Osteocyte (in vitro differentiated cells): ENCODE measurements at places on chromosomes 7 and 10. TPM values are rescaled to one million over a fixed set of nuclear protein-coding genes. Genes with fewer than 3 reads are reported as not detected.
A peak's percentile ranks its signal among the peaks of the same experiment; 100 is the strongest.

DNA sequence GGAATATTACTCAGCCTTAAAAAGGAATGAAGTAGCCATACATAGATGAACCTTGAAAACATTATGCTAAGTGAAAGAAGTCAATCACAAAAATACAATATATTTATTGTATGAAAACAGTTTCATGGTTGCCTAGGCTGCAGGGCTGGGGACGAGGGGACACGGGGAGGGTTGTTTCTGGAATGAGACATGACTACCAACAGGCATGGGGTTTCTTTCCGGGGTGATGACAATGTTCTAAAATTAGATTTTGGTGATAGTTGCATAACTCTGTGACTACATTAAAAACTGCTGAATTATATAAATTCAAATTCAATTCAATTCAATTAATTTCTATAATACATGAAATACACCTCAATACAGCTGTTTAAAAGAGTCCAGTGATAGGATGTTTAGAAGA, 88.0 kb downstream of the ARHGAP22 start:
- no peaks in the 10 kb centered on the region for H3K27me3 ChIP-seq
- H3K36me3 ChIP-seq, result no peaks in the 10 kb centered on the region
- no peak overlapping the region for H3K4me3 ChIP-seq
- H3K27ac ChIP-seq, result no peak overlapping the region
- DNase-seq, result no peak

DNA sequence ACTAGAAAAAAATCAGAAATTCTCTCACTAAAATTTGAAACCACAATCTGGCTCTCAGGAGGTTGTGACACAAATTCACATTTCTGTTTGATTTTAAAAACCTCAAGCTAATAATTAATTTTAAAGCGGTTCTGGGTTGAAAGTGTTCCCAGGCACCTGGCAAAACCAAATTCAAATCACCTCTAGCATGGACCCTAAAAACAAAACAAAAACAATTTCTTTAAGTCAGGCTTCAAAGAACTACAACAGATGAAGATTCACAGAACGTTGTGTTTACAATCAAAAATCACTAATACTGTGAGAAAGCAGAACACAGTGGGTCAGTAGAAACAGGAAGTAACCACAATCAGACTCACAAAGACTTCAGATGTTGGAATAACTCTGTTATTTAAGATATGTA, 7.2 kb upstream of the RELN start:
- H3K27me3 ChIP-seq, result peaks cover 25% of the 10 kb centered on the region
- H3K27ac ChIP-seq, result no peak overlapping the region
- H3K36me3 ChIP-seq, result no peaks in the 10 kb centered on the region
- no peak for DNase-seq

DNA sequence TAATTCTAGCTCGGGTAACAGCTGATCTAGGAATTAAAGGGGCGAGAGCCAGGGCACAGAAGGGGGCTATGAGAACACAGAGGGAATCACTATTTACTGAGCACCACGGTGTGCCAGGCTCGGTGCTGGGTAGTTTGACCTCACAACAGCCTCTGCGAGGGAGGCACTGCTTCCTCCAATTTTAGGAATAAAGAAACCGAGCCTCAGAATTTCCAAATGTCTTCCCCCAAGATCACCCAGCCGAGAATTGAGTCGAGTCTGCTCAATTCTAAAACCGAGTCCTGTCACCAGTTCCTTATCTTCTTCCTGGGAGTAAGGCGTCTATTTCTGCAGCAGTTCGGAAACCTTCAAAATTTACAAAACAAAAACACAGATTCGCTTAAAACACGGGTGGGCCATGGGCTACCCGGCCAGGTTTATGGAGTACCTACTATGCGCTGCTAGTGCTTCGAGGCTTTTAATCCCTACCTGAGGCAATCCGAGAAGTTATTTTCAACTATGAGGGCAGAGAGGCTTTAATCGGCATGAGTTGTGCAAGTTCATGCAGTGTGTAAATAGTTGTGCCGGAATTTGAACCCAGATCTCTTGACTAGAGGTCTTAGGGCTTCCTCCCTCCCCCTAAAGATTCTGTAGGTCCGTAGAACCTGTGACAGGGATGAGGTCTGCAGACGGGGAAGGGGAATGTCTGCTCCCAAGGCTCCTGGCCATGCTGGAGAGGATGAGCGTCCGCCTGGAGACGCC, 872 bp upstream of the HMX2 start:
- H3K27me3 ChIP-seq, result peaks cover 75% of the 10 kb centered on the region
- H3K27ac ChIP-seq, result no peak overlapping the region
- no peak overlapping the region for H3K4me3 ChIP-seq
- no peaks in the 10 kb centered on the region for H3K36me3 ChIP-seq

GRCh38 chr10:17473228-17473950, 19.0 kb upstream of the ST8SIA6 start:
- H3K4me1 ChIP-seq, result peaks cover 7% of the 10 kb centered on the region
- H3K4me3 ChIP-seq, result no peak overlapping the region
- H3K27ac ChIP-seq, result no peak overlapping the region
- peaks cover 14% of the 10 kb centered on the region for H3K27me3 ChIP-seq
- H3K36me3 ChIP-seq, result no peaks in the 10 kb centered on the region

DNA sequence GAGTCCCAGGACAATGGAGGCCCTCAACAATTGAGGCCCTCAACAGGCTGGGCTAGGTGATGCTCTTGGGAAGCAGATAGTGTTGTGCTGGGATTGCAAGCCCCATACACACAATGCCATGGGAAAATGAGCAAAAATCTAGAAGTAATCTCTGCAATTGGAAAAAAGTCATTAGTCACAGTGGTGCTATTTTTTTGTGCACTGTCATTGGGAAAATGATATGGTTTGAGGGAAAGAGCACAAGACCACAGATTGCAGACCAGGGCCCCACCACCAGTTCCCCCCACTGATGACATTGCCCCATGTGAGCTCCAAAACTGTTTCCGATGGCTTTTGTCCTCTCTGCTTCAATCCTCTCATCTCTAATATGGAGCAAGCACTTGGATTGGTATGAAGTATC, 1.9 kb downstream of the KCTD7 start:
- H3K27ac ChIP-seq, result no peak overlapping the region
- no peaks in the 10 kb centered on the region for H3K27me3 ChIP-seq
- H3K36me3 ChIP-seq, result peaks cover 12% of the 10 kb centered on the region

GRCh38 chr7:88218836-88219605, 817 bp downstream of the SRI start:
- peaks cover 4% of the 10 kb centered on the region for H3K36me3 ChIP-seq
- peak overlapping the region; percentile 84 for H3K27ac ChIP-seq
- no peak for DNase-seq
- peak overlapping the region; percentile 93 for H3K4me3 ChIP-seq

DNA sequence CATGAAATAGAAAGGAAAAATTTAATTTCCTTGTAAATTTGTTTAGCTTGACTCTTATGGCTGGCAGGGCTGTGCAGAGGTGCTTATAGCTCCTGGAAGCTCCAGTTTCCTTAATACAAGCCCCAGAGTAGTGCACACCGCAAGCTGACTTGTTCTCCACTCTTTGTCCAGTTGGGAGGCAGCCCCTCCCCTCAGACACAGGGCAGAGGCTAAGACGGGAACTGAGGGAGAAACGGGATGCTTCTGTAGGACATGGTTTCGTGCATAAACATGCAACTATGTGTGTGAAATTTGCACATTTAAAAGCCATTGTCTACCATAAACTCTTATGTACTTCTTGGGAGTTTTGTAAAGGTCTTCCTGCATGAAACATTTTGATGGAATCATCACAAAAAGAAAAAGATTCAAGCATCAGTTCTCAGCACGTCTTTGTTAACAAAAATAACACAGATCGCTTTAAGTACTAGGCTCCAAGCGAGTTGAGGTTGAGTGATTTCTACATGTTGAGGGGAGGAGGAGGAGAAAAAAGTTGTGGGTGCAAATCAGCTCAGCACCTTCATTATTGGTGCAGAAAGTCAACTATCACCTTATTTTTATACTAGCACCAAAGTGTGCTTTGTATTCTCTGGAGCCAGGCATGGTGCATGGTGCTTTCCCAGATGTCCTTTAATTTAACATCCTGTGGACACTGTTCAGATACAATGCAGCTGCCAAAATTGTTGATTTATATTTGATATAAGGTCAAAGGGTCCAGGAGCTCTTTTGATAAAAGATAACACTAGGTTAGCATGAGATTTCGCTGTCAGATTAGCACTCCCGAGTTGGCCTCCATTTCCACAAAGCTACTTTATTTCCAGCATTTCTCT, 124.5 kb downstream of the CHN2 start:
- no peaks in the 10 kb centered on the region for H3K36me3 ChIP-seq
- peaks cover 46% of the 10 kb centered on the region for H3K27me3 ChIP-seq
- peaks cover 6% of the 10 kb centered on the region for H3K4me1 ChIP-seq
- H3K4me3 ChIP-seq, result no peak overlapping the region
- DNase-seq, result no peak

DNA sequence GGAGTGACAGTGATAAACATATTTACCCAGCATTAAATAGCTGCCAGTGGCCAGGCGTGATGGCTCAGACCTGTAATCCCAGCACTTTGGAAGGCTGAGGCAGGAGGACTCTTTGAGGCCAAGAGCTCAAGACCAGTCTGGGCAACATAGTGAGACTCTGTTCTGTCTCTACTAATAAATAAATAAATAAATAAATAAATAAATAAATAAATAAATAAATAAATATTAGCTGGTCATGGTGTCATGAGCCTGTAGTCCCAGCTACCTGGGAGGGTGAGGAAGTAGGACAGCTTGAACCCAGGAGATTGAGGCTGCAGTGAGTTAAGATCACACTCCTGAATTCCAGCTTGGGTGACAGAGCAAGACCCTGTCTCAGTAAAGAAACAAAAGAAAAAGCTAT, 384.0 kb upstream of the ADARB2 start:
- H3K27ac ChIP-seq, result peak overlapping the region; percentile 12
- no peak overlapping the region for H3K4me3 ChIP-seq
- H3K27me3 ChIP-seq, result no peaks in the 10 kb centered on the region
- H3K4me1 ChIP-seq, result peaks cover 41% of the 10 kb centered on the region
- DNase-seq, result no peak

DNA sequence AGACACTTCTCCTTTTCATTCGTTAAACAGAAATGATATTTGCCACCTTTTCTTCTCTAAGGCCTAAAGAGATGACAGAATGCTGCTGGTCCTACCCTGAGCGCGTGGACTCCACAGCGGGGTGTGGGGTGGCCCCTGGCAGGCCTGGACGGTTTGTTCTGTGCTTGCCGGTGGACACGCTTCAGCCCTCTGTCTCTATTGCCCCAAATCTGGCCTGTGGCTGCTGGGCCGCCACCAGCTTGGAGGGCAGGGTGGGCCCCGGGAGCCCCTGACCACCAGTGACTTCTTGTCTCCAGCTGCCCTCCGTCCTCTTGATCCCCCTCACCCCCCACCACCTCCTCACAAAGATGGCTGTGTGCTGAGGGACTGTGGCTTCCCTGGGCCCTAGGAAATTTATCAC, 5.7 kb downstream of the CHST3 start:
- no peak overlapping the region for H3K4me3 ChIP-seq
- peak overlapping the region; percentile 68 for H3K27ac ChIP-seq
- no peaks in the 10 kb centered on the region for H3K27me3 ChIP-seq
- peaks cover 2% of the 10 kb centered on the region for H3K36me3 ChIP-seq

GRCh38 chr10:110074758-110075671, 67.2 kb downstream of the ADD3 start:
- DNase-seq, result no peak
- H3K4me1 ChIP-seq, result peaks cover 67% of the 10 kb centered on the region
- peak overlapping the region; percentile 82 for H3K27ac ChIP-seq
- H3K27me3 ChIP-seq, result no peaks in the 10 kb centered on the region
- peak overlapping the region; percentile 53 for H3K4me3 ChIP-seq
- H3K36me3 ChIP-seq, result no peaks in the 10 kb centered on the region

DNA sequence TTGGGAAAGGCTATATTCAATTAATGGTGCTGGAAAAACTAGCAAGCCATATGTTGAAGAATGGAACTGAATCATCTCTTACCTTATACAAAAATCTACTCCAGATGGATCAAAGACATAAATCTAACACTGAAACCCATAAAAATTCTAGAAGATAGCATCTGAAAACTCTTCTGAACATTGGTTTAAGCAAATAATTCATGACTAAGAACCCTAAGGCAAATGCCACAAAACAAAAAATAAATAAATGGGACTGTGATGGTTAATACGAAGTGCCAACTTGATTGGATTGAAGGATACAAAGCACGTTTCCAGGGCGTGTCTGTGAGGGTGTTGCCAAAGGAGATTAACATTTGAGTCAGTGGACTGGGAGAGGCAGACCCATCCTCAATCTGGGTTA, 1130.0 kb downstream of the DNAJB9 start:
- no peaks in the 10 kb centered on the region for H3K27me3 ChIP-seq
- no peaks in the 10 kb centered on the region for H3K4me1 ChIP-seq
- no peak overlapping the region for H3K27ac ChIP-seq
- no peak for DNase-seq
- no peak overlapping the region for H3K4me3 ChIP-seq
- no peaks in the 10 kb centered on the region for H3K36me3 ChIP-seq

- no peaks in the 10 kb centered on the region for H3K27me3 ChIP-seq
- no peak overlapping the region for H3K4me3 ChIP-seq
- DNase-seq, result no peak
- peaks cover 58% of the 10 kb centered on the region for H3K4me1 ChIP-seq
Measured at GRCh38 chr7:132393789-132394261, 182.4 kb downstream of the PLXNA4 start.

GRCh38 chr10:49237985-49238384, 49.8 kb upstream of the TMEM273 start:
- peak; percentile 40 for DNase-seq
- H3K27ac ChIP-seq, result no peak overlapping the region
- no peaks in the 10 kb centered on the region for H3K4me1 ChIP-seq
- peaks cover 6% of the 10 kb centered on the region for H3K27me3 ChIP-seq
- no peaks in the 10 kb centered on the region for H3K36me3 ChIP-seq
- H3K4me3 ChIP-seq, result no peak overlapping the region

DNA sequence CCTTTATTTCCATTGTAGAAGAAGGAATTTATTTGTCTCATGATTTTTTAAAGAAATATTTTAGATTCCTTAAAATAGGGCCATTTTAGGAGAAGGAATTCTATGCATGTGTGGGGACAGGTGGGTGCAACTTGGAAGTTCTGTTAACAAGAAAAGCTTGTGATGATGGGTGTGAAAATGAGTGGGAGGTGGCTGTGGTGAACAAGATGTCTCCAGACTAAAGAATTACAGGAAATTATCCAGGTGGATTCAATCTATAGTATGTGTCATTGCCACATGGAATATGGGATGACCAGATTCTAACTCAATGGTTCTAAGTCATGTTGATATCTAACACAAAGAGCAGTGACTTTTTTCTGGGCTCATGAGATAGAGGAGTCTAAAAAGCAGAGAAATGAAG, 229.6 kb upstream of the IGFBP3 start:
- peak overlapping the region; percentile 70 for H3K27ac ChIP-seq
- H3K4me3 ChIP-seq, result no peak overlapping the region
- peaks cover 2% of the 10 kb centered on the region for H3K36me3 ChIP-seq
- no peaks in the 10 kb centered on the region for H3K27me3 ChIP-seq
- DNase-seq, result no peak

- peaks cover 85% of the 10 kb centered on the region for H3K27me3 ChIP-seq
- DNase-seq, result no peak
- H3K4me1 ChIP-seq, result peaks cover 7% of the 10 kb centered on the region
- H3K4me3 ChIP-seq, result no peak overlapping the region
- no peak overlapping the region for H3K27ac ChIP-seq
- H3K36me3 ChIP-seq, result no peaks in the 10 kb centered on the region
Measured at GRCh38 chr7:157012113-157012547, 1.7 kb upstream of the MNX1 start.

The PDCD11 gene
- 32.6 and 35.3 TPM in 2 replicates for total RNA-seq

The EPO gene
- not detected in 2 replicates for total RNA-seq

The ASB15 gene
- total RNA-seq, result not detected in 2 replicates

The GPR141 gene
- total RNA-seq, result not detected in 2 replicates

The OR2A5 gene
- not detected in 2 replicates for total RNA-seq

The DNAH11 gene
- total RNA-seq, result not detected in 2 replicates

The CFTR gene
- not detected in 2 replicates for total RNA-seq

The PDZD8 gene
- total RNA-seq, result 32.9 and 39.0 TPM in 2 replicates

The TAS2R41 gene
- total RNA-seq, result not detected in 2 replicates

The MYO1G gene
- 0.05 TPM in 1 of 2 replicates, not detected in the other for total RNA-seq

The NUP205 gene
- total RNA-seq, result 31.0 and 31.2 TPM in 2 replicates

The ADAM22 gene
- total RNA-seq, result 3.0 and 3.5 TPM in 2 replicates

The CELF2 gene
- total RNA-seq, result 33.8 and 35.8 TPM in 2 replicates
